Fibroblast of upper back skin (primary cell): ENCODE measurements at places on chromosomes 16 and 17.
A peak's percentile ranks its signal among the peaks of the same experiment; 100 is the strongest.

GRCh38 chr16:68086336-68086841 is 1.2 kb downstream of the NFATC3 start:
- DNase-seq: peak; percentile 25

DNA sequence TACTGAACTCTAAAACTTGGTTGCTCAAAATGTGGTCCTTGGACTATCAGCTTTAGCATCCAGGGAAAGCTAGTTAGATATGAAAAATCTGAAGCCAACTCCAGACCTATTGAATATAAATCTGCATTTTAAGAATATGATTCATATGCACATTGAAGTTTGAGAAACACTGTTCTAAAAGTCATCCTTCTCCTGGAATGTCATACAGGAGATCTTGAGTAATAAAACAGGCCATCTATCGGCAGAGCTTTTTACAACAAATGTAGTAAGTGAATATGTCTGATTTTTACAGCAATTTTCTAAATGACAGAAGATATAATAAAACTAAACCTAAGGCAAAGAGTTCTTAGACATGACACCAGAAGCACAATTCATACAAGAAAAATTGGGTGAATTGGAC is 140.4 kb downstream of the PMP22 start:
- peak; percentile 74 for DNase-seq

DNA sequence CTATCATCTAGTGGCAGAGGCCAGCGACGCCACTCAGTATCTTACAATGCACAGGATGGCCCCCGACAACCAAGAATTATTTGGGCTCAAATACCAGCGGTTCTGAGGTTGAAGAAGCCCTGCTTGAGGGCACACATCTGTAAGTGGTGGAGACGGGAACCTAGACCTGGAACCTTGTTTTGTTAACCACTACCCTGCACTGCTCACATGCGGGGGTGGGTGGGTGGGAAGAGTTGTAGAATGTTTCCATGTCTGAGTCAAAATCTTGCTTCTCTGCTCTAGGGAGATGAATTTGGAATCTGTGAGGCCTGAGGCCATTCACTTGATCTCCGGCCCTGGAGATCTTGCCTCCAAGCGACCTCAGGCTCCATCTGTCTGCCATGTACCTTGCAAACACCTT is 44.1 kb downstream of the ABCC1 start:
- DNase-seq: no peak

DNA sequence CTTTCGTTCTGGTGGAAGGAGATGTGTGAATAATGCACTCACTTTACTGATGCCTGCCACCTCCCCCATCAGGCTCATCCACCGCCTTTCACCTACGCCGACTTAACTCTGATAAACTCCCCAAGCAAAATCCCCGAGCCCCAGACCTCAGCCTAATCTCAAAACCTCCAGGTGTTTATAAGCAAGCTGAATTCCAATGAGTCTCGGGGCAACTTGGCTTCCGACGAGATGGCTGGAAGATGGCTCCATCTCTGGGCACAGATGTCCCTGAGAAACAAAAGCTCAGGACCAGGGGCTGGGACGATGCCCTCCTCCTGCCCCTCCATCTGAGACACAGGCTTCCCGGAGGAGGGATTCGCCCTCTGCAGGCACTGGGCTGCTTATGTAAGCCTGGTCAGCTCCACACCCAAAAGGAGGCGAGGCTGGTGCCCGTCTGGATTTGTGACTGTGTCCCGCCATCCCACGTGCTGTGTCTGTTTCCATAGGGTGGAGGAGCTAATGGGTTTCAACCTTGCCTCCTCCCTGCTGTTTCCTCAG is 386.4 kb upstream of the TNRC6C start:
- no peak for DNase-seq

DNA sequence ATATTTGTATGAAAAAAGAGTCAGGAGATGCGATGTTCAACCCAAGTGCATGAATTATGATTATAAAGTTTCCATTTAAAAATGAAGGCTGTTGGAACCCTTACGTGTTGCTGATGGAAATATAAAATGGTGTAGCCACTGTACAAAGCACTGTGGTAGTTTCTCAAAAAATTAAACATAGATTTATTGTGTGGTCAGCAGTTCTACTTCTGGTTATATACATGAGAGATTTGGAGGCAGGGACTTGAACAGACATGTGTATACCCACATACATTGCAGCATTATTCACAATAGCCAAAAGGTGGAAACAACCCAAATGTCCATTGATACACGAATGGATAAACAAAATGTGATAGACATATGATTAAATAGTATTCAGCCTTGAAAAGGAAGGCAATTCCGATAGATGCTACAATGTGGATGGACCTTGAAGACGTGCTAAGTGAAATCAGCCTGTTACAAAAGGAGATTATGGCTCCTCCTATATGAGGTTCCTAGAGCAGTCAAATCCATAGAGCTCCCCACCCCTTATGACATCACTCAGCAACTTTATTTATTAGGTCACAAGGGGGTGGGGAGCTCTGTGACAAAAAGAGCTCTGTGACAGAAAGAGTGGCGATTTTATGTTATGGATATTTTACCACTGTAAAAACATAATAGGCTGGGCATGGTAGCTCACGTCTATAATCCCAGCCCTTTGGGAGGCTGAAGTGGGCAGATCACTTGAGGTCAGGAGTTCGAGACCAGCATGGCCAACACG is 106.7 kb downstream of the MSI2 start:
- no peak for DNase-seq

- peak; percentile 46 for DNase-seq
These were observed 102.8 kb downstream of the MYO1D start for GRCh38 chr17:32773856-32774694.

DNA sequence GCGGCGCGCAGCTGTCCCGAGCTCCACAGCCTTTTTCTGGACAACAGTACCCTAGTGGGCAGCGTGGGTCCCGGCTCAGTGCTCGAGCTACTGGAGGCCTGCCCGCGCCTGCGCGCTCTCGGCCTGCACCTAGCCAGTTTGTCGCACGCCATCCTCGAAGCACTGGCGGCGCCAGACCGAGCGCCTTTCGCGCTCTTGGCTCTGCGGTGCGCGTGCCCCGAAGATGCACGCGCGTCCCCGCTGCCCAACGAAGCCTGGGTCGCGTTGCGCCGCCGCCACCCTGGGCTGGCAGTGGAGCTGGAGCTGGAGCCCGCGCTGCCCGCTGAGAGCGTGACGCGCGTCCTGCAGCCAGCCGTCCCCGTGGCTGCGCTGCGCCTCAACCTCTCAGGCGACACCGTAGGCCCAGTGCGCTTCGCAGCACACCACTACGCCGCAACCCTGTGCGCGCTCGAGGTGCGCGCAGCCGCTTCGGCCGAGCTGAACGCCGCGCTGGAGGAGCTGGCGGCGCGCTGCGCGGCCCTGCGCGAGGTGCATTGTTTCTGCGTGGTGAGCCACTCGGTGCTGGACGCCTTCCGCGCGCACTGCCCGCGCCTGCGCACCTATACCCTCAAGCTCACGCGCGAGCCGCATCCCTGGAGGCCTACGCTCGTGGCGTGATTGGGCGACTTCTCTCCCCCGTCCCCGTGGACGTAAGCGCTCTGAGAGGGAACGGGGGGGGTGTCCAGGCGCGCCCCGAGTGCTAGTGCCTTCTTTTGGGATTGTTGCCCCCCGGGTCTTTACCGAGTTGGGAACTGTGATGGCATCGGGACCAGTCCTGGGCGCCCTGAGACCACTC is 1.2 kb upstream of the HSF4 start:
- no peak for DNase-seq

DNA sequence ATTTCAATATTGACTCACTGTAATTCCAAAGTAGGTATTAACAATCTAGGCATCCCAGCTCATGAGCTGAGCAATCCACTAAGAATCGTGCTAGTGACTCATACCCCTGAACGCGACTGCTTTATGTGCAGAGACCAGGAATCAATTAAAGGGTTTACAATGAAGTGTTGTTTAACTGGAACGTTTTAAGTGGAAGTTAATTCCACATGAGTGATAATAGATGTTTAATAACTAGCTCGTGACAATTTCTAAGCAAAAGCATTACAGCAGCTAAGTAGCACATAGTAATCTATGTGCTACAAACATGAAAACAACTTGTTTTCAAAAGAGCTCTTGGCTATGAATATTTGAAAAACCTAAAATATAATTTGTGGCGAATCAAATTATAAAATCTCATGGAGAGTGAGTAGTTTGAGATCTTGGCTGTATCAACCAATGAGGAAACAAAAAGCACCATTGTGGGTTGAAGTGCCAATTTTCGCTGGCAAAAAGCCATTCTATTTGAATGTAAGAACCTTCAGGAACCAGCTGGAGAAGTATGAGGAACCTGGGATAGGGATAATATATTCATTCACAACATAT is 9.4 kb downstream of the GJC1 start:
- peak; percentile 92 for DNase-seq

DNA sequence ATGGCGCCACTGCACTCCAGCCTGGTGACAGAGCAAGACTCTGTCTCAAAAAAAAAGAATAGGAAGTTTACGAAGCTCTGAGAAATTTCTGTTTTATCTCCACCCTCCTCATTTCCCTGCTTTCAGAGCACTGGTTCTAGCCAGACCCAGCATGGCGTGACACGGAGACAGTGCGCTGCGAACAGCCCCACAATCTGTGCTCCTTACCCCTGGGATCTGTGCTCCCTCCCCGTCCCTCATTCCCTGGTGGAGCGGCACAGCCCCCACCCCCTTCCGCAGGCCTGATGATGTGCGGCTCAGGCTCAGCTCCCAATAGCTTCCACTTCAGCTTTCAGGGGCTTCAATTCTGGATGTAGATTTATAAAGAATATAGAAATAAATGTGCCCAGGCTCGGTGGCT is 56.1 kb upstream of the ENDOV start:
- no peak for DNase-seq

- DNase-seq: no peak
These were observed 310.7 kb upstream of the PMFBP1 start for GRCh38 chr16:72482695-72483094.
